ENCODE measurements at places on chromosomes 13 and 19.

DNA sequence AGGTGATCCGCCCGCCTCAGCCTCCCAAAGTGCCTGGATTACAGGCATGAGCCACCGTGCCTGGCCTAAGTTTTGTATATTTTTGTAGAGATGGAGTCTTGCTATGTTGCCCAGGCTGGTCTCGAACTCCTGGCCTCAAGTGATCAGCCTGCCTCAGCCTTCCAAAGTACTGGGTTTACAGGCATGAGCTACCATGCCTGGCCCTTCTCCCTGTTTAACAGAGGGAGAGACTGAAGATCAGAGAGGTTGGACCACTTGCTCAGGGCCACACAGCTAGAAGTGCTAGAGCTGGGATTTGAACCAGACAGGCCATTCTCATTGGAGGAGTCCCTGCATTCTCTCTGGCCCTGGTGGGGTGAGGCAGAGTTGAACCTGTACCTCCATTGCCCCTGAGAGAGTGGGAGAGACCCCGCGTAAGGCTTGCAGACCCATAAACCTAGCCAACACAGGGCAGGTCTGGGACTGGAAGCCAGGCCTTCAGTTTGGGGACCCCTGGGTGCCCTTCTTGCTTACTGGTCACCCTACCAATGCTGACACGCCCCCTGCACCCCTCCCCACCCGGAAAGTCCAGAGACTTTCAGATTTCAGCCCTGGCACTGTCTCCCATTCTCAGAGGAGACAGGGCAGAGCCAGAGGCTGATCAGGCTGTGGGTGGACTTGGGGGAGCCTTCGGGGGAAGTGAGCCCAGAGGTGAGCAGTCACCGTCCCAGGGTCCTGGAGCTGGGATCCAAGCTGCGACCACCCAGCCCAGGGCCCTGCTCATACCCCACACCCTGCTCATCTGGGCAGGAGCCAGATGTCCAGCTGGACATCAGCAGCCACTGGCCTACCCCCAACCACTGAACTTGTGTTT, 13.3 kb downstream of the TTYH1 start:
- no peak for DNase-seq

- DNase-seq: no peak
These were observed 256.0 kb upstream of the IRS2 start for GRCh38 chr13:110042253-110042950.

DNA sequence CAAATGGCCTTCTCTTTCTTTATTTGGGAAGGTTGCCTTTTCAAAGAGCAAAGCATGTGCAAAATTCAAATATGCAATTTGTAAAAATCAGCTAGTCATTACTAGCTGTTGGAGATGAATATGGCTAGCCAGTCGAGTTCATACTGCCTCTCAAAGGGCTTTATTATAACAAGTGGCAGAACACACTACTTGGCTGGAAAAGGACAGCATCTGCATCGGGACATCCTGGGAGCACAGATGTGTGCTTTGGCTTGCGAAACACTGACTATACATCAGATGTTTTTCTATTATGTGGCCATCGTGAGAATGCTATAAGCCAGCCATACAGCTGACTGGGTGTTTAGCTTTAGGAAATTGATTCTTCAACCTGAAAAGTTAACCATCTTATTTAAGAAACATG, 424.2 kb downstream of the KCTD12 start:
- no peak for DNase-seq

DNA sequence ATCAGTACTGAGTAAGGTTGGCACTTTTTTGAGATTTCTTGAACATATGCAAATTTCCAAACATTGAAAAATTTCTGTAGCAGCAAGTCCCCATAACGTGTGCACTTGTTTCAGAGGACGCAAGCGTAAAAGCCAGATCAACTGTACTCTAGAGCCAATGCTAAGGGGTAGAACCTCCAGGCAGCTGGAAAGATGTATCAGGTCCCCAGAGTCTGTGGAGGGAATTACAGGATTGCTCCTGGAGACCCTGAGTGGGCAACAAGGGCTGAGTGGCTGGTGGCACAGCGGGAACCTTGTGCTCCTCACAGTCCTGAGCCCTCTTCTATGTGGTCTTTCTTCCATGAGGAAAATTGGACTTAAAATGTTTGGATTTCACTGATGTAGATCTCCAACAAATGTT, 53.9 kb upstream of the AMER2 start:
- DNase-seq: no peak

GRCh38 chr13:42561752-42562467, 12.0 kb upstream of the TNFSF11 start:
- no peak for DNase-seq

DNA sequence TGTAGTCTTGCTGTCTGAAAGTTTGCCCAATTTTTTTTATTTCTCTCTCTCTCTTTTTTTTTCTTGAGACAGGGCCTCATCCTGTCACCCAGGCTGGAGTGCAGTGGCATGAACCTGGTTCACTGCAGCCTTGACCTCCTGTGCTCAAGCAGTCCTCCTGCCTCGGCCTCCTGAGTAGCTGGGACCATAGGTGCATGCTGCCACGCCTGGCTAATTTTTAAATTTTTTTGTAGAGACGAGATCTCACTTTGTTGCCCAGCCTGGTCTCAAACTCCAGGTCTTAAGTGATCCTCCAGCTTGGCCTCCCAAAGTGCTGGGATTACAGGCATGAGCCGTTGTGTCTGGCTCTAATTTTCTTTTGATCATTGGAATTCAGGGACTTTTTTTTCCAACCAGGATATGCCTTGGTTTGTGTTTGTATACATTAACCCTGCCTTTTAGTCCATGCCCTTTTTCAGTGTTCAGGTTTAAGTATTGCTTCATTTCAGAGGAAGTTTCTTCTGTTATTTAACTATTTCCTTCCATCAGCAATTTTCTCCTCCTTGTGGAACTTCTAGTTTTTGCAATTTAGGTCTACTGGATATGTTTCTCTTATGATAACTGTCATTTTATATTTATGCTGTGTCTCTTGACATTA, 201.4 kb downstream of the PCCA start:
- DNase-seq: no peak

DNA sequence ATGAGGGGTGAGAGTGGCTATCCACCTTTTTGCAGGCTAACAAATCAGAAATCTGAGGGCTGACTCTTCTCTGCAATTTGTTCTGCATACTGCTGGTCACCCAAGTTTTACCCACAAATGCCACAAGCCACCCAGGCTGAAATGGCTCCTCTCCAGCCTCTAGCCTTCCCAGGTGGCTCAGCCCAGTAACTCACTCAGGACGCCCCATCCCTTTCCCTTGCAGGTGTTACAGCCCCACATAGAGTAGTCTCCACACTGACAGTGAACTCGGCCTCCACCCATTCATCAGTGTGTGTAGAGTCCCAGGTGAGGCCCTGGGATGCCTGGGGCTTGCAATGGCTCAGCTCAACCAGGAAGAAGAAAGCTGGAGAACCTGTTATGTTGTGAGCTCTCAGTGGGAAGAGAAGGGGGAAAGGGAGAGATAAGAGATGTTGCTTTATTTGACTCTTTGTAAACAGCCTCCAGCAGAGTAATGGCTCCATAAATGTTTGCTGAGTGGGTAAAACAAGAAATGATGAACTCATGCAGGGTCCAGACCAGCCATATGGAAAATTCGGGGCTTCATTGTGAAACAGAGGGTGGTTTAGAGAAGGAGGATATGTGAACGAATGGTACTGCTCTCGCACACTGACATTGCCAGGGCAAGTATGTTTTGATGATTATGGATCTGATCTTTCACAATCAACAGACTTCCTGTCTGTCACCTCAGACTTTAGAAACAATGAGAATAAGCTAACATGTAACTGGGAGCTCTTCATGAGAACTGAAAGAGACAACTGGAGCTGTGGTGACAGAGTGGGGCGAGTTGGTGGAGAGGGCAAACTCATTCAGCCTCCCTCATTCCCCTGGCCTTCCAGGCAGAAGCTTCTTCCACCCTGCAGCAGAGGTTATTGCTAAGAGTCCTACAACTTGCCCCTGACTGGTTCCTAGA, 74.2 kb upstream of the RFC3 start:
- DNase-seq: no peak

DNA sequence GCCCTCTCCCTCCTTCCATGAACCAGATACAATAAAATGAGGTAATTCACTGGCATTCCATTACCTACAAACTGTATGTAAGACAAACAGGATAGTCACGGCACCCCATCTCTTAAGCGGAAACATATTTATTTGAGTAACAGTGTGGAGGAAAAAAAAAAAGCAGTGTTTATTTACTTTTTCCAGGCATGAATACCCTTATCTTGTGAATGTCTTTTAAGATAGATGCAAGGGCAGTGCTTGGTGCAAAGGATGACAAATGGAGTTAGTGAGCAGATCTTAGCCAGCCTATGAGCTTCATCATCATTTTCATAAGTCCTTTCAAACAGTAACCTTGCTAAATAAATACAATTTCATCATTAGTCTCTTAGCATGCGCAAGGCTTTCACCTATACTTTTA, 1661.8 kb upstream of the SPRY2 start:
- DNase-seq: no peak

DNA sequence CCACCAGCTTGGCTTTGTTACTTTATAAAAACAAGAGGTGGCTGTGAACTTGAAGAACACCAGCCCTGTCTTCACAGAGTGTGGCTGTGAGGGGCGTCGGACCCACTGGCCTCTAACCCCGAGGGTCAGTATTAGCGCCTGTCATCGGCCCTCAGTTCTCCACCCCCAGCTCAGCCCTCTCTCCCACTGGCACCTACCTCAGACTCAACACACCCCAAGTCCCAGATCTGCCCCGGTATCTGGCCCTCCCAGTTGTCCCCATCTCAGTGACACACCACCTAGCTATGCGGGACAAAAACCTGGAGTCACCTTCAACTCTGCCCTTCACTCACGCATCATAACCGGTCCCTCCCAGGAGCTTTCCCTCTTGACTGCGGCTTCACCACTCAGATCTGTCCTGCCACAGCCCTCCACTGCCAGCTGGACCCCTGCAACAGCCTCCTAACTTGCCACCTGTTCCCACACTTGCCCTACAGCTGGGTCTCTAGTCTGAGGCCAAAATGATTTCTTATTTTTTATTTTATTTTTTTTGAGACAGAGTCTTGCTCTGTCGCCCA, 45.4 kb downstream of the PEPD start:
- DNase-seq: no peak

GRCh38 chr13:31274390-31274789, 74.6 kb downstream of the B3GLCT start:
- DNase-seq: no peak

- no peak for DNase-seq
These were observed 1531.7 kb upstream of the SPRY2 start for GRCh38 chr13:81872581-81872980.

DNA sequence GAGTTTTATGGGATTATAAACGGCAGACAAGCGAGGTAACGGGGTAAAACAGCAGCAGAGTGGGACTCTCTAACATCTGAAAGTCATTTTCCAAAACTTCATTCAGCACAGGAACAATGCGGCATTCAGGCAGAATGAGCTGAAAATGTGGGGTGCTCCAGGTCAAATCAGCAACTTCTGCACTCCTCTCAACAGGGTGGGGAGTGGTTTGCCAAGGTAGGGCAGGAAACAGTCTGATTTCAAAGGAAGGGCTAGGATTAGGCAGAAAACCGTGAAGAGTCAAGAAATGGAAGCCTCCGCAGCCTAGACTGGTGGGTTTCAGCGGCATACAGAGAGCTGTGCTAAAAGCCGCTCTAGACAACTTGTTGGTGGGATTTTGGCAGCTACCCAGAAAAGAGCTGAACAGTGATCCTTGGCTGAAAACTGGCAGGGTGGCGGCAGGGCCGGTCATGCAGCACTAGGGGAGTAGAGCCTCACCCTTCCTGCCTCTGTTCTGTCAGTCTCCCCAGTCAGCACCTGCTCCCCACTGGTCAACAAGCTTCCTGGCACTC, 154.2 kb upstream of the KLF12 start:
- DNase-seq: no peak

GRCh38 chr19:13044231-13044836, 49.1 kb downstream of the NFIX start:
- DNase-seq: no peak

DNA sequence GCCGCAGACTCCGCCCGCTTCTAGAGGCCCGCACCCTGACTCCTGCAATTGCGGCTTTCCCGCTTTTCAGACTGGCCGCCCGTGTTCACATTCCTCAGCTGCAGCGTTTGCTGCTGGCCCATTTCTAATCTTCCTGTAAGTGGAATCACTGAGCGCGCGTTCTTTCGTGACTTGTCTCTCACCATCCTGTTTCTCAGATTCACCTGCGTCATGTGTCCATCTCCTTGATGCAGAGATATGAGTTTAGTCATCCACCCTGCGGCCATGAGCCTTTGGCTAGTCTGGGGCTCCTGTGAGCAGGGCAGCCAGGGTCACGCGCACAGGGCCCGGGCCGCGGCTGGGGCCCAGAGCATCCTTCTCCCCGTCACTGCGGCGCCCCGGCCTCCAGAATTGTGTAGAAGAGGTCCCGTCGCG, 110.0 kb downstream of the CRYL1 start:
- DNase-seq: no peak

DNA sequence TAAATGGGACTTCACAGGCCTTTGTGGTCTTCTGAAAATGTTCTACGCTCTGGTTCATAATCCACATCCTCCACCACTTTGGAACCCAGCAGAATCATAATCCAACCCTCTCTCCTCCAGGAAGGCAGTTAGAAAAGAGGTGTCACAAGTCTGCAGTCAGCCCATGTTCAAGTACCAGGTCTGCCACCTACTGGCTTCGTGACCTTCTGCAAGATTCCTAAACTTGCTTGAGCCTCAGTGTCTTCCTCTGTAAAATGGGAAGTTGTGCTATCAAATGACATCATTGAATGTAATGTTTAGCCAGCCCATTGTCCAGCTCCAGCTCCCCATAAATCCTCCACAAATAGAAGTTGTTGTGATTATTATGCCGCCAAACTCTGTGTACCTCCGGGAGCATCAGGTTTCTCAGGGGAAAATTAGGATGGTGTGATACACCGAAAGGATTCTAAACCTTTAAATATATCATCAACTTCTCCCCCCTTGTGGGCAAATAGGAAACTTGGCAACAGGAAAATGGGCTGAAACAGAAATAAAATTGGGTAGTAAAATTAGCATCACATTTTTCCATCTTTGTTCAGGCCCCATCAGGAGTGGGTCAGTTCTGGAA, 109.7 kb downstream of the NUFIP1 start:
- no peak for DNase-seq

GRCh38 chr13:51440381-51440780, 12.5 kb downstream of the INTS6 start:
- no peak for DNase-seq

DNA sequence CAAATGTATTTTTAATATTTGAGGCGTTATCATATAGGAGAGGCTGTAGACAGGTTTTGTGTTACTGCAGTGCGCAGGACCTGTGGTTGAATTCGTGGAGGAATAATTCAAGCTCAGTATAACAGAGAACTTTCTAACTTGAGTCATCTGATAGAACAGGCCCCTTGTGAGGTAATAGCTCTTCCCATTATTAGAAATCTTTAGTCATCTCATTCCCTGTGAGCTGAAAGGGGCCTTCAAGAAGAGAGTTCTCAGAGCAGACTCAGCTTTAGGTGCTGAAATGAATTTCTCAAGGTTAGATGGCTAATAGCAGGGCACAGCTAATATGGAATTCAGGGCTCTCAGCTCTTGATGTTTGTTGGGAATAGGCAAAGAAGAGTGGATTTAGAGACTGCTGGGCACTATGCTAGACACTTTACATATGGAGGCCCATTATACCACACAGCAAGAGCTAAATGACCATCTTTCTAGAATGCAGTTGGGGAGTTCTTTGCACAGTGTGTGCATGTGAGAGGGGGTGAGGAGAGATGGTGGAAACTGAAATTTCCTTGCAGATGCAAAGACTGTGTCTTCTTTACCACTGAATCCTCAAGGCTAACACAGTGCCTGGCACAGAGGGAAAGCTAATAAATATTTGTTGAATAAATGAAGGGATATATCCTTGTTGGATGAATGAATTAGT, 89.5 kb downstream of the DGKH start:
- DNase-seq: no peak

GRCh38 chr13:110949628-110950027, 34.8 kb upstream of the ANKRD10 start:
- DNase-seq: no peak

- no peak for DNase-seq
These were observed 7.1 kb upstream of the KL start for GRCh38 chr13:33008946-33009722.
